ENCODE measurements at places on chromosomes 12 and 14.

GRCh38 chr12:54411391-54412241 is 7.5 kb downstream of the ITGA5 start:
- DNase-seq, result no peak

DNA sequence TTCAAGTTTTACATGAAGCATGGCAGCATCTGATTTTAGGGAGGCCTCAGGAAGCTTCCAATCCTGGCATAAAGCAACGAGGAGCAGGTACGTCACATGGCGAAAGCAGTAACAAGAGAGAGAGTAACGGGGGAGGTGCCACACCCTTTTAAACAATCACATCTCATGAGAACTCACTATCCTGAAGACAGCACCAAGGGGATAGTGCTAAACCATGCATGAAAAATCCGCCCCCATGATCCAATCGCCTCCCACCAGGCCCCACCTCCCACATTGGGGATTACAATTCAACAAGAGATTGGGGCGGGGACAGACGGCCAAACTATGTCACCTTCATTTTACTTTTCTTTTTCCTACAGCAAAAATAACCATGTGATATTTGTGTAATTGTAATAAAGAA is 7.2 kb upstream of the MAP3K9 start:
- DNase-seq, result no peak

DNA sequence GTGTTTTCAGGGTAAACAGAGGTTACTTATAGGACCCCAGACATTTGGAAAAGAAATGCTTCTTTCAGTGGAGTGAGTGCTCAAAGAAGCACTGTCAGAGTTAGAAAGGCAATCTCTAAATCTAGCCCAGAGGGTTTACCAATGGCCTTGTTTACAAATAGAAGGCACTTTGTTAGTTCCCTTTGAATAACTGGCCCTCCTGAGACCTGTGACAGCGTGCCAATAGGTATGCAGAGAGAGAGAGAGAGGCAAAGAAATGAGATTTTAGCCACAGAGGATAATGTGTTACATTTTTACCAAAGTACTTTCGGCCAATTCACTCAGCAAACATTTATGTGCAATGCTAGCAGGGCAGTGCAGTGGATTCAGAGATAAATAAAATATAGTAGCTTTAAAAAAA is 41.9 kb downstream of the TPH2 start:
- no peak for DNase-seq

GRCh38 chr12:124044021-124044420 is 71.0 kb downstream of the ZNF664 start:
- no peak for DNase-seq

DNA sequence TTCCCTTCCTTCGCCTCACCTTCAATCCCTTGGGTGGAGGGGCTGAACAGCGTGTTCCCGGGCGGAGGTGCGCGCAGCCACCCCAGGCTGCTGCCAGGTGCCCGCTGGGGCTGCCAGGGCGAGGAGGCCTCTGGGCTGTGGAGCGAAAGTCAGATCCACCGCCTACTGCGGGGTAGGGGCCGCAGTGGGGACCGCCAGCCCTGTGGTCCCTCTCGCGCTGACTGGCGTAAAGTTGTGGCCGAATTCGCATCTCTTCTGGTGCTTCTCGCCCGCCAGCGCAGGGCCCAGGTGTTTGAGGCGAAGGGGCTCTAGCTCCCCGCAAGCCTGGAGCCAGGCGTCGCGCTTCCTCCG is 6.9 kb upstream of the HOXC4 start:
- DNase-seq, result no peak

- DNase-seq, result no peak
Measured at GRCh38 chr12:129385637-129385990, 518.2 kb downstream of the TMEM132D start.

- DNase-seq, result no peak
Measured at GRCh38 chr12:66162701-66163100, 7.1 kb downstream of the TMBIM4 start.

Measured in anterior cingulate cortex (tissue), 58 donors.